ENCODE measurements at places on chromosomes 13 and 19. TPM values are rescaled to one million over a fixed set of nuclear protein-coding genes. Genes with fewer than 3 reads are reported as not detected.

The NLRP11 gene
- 3.9 TPM for total RNA-seq

DNA sequence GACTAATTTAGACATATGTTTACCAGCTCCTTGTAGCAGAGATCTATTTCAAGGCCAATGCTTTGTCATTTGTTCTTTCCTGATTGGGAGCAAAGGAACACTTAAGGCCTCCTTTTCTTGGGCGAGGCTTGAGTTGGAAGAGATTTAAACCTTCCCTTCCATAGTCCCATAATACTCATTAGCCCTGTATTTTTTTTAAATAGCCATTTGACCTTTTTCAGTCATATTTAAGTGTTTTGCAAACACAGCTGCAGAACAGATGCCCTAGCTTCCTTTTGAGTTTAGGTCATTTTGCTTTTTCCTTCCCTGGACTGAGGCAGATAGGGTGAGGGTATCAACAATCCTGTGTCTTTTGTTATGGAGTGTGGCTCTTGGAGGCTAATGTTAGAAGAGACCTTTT lies 198.3 kb downstream of the NBEA start:
- no peak for DNase-seq

The ADGRE3 gene
- 0.31 TPM for total RNA-seq

DNA sequence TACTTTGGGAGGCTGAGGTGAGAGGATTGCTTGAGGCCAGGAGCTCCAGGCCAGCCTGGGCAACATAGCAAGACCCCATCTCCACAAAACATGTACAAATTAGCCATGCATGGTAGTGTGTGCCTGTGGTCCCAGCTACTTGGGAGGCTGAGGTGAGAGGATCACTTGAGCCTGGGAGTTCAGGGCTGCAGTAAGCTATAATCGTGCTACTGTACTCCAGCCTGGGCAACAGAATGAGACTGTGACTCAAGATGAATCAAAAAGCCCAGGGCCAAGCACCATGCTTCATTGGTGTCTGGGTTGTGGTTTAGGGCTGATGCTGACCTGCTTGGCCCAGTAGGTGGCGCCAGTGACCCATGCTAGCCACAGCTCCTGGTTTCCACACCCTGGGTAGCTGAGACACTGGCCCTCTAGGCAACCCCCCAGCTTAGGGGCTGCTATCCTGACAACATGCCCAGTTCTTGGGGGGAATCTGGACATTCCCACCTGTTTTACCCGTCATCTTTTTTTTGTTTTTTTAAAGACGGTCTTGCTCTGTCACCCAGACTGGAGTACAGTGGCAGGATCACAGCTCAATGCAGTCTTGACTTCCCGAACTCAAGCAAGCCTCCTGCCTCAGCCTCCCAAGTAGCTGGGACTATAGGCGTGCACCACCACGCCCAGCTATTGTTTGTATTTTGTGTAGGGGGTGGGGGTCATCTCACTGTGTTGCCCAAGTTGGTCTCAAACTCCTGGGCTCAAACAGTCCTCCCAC lies 5.5 kb downstream of the CCDC124 start:
- peak; percentile 88 for DNase-seq

DNA sequence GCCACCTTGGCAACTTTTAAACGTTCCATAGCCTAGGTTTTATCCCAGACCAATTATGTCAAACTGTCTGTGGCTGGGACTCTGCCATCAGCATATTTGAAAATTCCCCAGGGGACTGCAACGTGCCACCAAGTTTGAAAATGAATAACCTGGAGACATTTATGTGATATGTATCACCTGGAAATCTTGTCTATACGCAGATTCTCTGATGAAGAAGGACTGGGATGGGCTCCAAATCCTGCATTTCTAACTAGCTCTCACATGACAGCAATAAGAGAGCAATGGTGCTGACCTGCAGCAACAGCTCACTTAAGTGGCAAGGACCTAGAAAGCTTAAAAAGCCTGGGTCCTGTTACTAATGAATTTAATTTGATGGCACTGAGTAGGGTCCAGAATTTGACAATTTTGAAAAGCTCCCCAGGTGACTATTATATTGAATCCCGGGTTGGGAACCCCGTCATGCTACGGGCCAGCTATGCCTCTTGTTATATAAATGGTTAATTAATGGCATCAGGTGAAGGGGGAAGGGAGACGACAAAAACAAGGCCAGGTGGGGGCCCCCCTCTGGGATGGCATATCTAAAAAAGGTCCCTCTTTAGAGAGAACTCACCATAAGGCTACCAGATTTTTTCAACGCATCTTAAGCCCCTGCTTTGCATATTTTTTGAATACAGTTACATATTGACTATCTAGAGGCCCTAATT lies 213.7 kb downstream of the ZIC5 start:
- DNase-seq, result no peak

The ZNF154 gene
- total RNA-seq, result 6.8 TPM

- DNase-seq, result no peak
Measured at GRCh38 chr13:51955816-51956603, 55.2 kb downstream of the ATP7B start.

The KRTDAP gene
- 5.6 TPM for total RNA-seq

The PDX1 gene
- total RNA-seq, result 0.24 TPM

GRCh38 chr19:7482584-7483439 lies 6.0 kb downstream of the PEX11G start:
- peak; percentile 41 for DNase-seq

GRCh38 chr13:44403461-44404056 lies 29.9 kb downstream of the SERP2 start:
- no peak for DNase-seq

DNA sequence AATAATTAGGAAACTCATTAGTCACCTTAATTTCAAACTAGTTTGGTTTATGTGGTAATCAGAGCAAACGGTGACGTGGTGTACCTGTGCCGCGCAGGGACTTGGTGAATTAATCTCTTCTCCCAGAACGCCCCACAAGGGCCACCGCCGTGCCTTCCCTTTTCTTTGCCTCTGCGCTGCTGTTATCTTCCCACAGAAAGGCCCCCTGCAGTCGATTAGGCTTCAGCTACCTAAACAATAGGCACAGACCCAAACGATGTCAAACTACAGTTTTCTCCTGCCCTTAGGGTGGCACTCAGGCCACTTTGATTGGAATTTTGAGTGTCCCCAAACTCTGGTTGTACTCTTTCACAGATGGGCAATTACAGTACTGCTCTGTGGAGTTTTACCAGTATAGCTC lies 115.5 kb downstream of the GGACT start:
- no peak for DNase-seq

Measured in testis (tissue), 5 donors.